ENCODE measurements at places on chromosomes 6 and 20.

- no peak for DNase-seq
Observed at GRCh38 chr6:5996714-5997419, 9.9 kb downstream of the NRN1 start.

DNA sequence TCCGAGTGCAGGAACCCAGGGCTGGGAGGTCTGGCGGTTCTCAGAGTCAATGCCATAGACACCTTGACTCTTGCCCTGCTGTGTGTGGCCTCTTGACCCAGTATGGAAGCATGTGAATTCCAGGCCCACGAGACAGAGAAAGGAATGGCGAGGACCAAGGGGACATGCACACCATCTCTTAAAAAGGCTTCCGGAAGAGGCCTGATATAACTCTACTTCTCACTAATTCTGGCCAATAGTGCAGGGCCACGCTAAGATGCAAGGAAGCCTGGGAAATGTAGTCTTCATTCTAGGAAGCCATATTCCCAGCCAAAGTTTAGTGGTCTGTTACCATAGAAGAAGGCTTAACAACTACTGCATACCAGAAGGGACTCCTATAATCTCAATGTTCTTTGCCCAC, 177.0 kb upstream of the KCNG1 start:
- DNase-seq, result no peak

GRCh38 chr6:74826263-74826662, 379.6 kb downstream of the COL12A1 start:
- no peak for DNase-seq

GRCh38 chr6:14476793-14477531, 359.4 kb downstream of the CD83 start:
- DNase-seq, result no peak

- no peak for DNase-seq
Observed at GRCh38 chr20:47529840-47530239, 28.2 kb downstream of the NCOA3 start.

DNA sequence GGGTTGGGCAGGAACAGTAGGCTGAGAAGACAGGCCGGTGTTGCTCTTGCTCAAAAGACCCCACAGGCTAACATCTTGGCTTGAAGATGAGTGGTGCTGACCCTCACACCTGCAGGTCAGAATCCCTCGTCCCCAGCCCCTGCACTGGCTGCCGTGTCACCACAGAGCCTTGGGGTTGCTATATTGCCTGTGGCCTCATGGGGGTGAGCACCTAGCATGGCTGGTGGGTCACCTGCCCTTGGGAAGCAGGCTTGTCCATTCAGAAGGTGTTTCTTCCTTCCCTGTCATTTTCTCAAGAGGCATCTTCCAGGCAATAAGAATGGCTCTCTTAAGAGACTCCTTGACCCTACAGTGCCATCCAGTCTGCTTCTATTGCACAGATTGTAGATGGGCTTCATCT, 7.7 kb downstream of the SLC22A16 start:
- DNase-seq, result no peak

- no peak for DNase-seq
Observed at GRCh38 chr20:62666736-62667529, 24.6 kb downstream of the SLCO4A1 start.

- DNase-seq, result no peak
Observed at GRCh38 chr20:43755390-43755789, 28.6 kb upstream of the GTSF1L start.
